ENCODE measurements at places on chromosomes 12 and 14. TPM values are rescaled to one million over a fixed set of nuclear protein-coding genes. Genes with fewer than 3 reads are reported as not detected.
A peak's percentile ranks its signal among the peaks of the same experiment; 100 is the strongest.

- no peak overlapping the region for H3K4me3 ChIP-seq
- no peaks in the 10 kb centered on the region for H3K4me1 ChIP-seq
- H3K27ac ChIP-seq: no peak overlapping the region
- no peaks in the 10 kb centered on the region for H3K36me3 ChIP-seq
- DNase-seq: no peak
Measured at GRCh38 chr14:46404865-46405811, 246.4 kb downstream of the RPL10L start.

DNA sequence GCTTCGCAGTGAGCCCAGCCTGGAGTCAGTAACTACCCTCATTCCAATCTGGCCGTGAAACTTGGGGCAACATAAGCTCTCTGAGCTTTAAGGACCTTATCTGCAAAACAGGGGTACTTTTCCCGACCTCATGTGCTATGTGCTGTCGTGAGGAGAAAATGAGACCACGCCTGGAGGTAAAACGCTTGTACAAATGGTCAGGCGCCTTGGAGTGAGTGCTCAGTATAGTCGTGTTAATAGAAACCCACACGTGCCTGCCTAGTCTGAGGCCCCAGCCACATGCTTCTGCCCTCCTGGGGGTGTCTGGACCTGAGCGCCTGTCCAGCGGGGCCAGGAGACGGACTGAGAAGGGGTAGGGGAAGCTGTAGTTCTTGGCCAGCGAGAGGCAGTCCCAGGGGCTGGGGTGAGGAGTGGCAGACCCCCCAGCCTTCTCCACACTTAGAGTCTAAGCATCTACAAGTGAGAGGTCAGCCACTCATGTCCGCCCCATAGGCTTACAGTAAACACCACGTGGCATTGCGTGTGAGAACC lies 4.9 kb downstream of the AQP5 start:
- peaks cover 32% of the 10 kb centered on the region for H3K27me3 ChIP-seq
- peaks cover 6% of the 10 kb centered on the region for H3K4me1 ChIP-seq
- no peak overlapping the region for H3K27ac ChIP-seq
- DNase-seq: no peak
- H3K36me3 ChIP-seq: no peaks in the 10 kb centered on the region

DNA sequence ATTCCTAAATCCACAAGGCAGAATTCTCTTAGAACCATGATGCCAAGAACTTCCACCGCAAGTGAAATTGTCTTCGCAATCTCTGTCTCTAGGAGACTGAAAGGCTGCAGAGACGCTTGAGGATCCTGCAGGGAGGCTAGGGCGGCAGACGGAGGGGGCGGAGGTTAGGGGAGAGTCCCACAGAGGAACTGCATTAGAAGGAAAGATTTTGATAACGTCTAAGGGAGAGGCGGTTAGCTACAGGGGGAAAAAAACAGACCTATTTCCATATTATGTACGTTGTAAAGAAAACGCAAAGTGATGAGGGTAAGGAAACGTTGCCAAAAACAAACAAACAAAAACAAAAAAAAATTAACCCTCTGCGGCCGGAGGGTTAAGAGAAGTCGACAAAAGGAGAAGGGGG lies 595 bp downstream of the KLHL28 start:
- H3K4me1 ChIP-seq: peaks cover 37% of the 10 kb centered on the region
- no peaks in the 10 kb centered on the region for H3K27me3 ChIP-seq
- H3K36me3 ChIP-seq: peaks cover 12% of the 10 kb centered on the region
- DNase-seq: peak; percentile 49
- no peak overlapping the region for H3K27ac ChIP-seq

DNA sequence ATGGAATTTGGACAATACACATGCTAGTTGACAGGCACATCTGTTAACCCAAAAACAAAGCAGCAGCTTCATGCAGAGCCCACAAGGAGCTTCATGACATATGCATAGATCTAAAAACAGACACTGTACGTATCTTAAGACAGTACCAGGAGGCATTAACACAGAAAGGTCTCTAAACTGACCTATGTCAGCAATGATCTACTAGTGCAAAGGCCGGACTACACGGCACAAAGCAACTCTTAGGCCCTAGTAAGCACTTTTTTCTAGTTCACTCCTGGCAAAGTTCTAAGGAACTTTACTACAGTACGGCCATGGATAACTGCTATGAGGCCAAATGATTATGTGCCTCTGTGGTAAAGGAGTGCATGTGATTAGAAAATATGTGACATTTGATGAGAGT lies 8.4 kb upstream of the KANSL2 start:
- peaks cover 33% of the 10 kb centered on the region for H3K4me1 ChIP-seq
- DNase-seq: no peak
- no peaks in the 10 kb centered on the region for H3K27me3 ChIP-seq
- H3K27ac ChIP-seq: no peak overlapping the region
- peaks cover 78% of the 10 kb centered on the region for H3K36me3 ChIP-seq

The ISCA2 gene
- total RNA-seq: 23.9 TPM

GRCh38 chr12:10362828-10363657 lies 26.8 kb downstream of the KLRK1 start:
- H3K27ac ChIP-seq: no peak overlapping the region
- DNase-seq: no peak
- no peak overlapping the region for H3K4me3 ChIP-seq
- peaks cover 2% of the 10 kb centered on the region for H3K36me3 ChIP-seq

Measured in activated T-helper 2 cell treated with anti-CD3 and anti-CD28 coated beads, Interferon-gamma antibody, Interleukin-2, Interleukin-4, amounts not matched to agents 10 μg/mL and 5 μg/mL and 100 μg/mL, durations not matched to agents 14 hours and 24 hours and 36 hours (primary cell).